Epithelial cell of prostate (primary cell): ENCODE measurements at places on chromosomes 7 and 10.

DNA sequence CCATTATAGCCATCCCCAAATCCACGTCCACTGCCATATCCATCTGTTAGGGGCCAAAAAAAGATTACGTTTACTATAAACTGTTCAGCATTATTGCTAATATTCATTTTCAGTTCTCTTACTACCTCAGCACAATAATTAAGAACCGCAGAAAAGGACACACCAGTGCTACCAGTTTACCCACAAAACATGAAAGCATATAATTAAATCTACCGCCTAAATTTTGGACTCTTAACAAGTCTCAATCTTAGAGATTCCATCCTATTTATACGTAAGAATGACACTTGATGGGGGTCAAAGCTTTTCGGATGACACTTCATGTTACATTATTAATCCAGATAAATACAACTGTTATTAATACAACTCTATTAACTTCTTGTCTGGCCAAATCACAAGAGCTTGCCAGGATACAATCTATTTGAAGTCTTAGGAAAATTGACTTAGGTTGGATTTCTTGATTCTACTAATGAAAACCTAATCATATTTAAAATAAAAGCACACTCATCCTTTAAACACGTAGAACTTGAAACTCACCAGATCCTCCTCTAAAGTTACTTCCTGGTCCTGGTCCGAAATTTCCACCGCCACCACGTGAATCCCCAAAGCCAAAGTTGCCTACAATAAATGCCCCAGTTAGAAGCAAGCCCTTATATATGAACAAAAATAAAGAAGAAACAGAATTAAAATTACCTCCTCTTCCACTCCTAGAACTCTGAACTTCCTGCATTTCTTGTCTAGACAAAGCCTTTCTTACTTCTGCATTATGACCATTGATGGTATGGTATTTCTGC lies 4.5 kb downstream of the HNRNPA2B1 start:
- no peak for DNase-seq

DNA sequence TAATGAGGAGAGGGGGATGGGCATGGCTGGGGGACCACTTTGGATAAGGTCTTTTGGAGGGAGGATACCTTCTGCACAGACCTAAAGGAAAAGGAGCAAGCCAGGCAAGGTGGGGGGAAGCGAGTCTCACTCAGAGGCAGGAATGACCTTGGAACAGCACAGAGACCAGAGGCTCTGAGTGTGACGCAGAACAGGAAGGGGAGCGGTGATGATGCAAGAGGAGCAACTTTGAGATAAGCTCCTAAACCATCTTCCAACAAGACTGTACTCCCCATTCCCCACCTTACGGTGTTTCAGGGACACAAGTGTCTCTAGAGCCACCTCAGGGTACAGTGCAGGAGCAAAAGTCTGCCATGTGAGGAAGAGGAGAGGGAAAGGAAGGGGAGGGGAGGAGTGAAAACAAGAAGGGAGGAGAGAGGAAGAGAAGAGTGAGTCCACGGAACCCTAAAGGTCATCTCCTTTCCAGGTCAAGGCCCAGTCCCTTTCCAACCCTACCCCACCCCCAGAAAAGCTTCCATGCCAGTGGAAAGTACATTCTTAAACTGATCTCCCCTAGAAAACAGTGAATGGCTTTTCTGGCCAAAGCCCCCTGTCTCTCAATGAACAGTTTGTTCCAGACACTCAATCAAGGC lies 54.1 kb downstream of the JAZF1 start:
- DNase-seq: no peak

- DNase-seq: no peak
Observed at GRCh38 chr7:36532981-36533499, 143.4 kb downstream of the ANLN start.

GRCh38 chr10:71463111-71463510 lies 66.4 kb downstream of the CDH23 start:
- no peak for DNase-seq

GRCh38 chr7:97871659-97872024 lies 566 bp downstream of the ASNS start:
- no peak for DNase-seq

- DNase-seq: no peak
Observed at GRCh38 chr10:118955531-118955930, 74.0 kb upstream of the NANOS1 start.

GRCh38 chr10:3898821-3899220 lies 113.8 kb upstream of the KLF6 start:
- peak; percentile 97 for DNase-seq

DNA sequence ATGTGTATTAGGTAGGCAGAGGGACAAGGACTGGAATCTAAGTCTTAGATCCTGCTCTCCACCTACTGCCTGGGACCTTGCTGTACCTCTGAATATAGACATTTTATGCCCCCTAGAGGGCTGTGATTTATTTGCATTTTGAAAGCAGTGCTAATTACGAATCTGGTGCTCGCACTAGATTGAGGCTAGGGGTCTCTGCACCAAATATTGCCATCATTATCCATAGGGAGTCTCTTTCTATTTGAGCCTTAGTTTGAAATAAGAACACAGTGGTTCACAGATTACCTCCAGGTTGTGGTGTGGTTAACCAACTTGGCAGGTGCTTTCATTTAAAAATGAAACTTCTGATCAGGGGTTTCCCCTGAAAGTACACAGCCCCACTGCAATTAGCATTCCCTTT lies 41.8 kb downstream of the CNNM1 start:
- no peak for DNase-seq

DNA sequence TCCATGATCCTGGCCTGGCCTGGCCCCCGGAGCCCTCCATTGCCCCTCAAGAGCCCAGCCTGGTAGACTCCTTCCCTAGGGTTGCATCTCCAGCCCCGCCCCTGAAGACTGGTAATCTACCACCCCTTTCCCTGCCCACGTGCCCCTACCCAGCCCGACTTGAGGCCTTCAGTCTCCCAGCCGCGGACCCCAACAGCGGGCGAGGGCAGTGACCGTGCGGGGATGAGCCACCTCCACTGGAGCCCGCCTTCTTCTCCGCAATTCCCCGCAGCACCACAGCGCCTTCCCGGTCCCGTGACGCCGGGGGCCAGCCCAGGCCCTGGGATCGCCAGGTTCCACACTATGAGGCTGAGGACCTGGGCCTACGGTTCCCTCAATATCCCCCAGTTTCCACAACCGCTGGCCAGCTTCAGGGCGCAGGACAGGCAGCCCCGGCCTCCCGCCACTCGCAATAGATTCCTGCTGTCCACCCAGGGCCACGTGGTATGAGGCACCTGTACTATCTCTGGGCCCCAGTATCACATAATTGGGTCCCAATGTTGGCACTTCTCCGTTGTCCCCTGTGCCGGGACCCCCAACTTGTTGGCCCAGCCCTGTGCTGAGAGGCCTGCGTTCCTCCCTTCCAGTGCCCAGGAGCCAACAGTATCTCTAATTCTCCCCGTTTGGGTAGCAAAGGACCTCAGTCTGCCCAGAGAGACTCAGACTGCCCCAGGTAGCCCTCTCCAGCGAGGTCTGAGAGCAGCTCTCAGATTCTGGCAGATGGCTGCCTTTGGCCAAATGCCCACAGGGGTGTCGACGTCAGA lies 1.1 kb upstream of the GPRIN2 start:
- DNase-seq: no peak

DNA sequence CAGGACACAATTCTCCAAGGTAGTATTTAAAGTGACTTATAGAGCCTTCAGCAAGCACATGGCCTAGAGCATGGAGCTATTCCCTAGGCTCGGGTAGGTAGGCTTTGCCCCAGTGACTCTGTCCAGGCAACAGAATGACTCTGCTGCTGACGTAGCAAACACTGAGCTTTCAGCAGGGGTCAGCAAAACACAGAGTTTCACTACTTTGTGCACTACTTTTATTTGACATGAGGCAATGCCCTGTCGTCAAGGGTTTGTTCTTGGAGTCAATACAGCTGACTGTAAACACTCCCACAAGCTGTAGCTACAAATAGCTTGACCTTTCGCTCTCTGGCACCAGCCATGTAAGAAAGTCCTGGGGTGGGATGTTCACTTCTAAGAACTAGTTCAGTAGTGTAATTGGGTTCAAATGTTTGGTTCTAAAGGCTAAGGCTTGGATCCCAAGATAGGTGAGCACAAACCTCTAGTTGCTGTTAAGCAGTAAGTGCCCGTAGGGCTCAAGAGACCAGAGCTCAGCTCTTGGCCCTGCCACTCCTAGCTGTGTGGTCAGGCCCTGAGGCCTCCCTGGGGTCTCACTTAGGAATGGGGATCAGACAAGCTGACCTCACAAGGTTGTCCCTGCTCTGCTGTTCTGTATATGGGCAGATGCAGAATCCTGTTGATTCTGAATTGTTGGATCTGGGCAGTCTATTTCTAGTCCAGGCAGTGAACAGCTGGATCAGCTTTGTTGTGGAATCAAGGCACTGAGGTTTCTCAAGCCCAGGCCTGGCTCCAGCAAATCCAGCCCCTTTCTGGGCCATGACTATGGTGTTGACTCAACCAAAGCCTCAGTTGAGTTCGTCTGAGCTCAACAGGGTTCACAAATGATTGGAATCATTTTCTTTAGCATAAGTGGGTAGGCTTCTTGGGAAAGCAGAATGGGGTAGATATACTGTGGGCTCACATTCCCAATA lies 10.7 kb downstream of the NODAL start:
- DNase-seq: no peak

DNA sequence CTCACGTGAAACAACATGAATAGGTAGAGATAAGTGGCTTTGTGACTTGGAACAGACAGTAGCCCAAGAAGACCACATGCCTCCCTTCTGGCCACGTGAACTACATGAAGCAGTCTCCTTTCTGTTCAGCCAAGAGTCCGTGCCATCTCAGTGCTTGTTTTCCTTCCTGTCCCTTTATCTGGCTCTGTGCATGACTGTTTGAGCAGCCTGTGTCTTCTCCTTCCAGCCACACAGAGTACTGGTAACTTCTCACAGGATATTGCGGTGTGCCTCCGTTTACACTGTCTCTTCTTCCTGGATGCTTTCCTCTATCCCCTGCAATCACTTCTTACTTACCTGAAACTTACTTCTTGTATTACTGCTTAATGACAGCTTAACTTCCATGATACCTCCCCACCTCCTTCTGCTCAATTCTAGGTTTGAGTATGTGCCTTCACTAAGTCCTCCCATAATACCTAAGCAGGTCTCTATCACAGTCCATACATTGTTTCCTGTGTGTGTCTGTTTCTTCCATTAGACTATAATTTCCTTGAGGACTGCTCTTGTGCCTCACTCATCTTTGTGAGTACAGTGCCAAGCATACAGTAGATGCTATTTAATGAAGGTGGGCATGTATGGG lies 748.7 kb downstream of the AUTS2 start:
- no peak for DNase-seq

DNA sequence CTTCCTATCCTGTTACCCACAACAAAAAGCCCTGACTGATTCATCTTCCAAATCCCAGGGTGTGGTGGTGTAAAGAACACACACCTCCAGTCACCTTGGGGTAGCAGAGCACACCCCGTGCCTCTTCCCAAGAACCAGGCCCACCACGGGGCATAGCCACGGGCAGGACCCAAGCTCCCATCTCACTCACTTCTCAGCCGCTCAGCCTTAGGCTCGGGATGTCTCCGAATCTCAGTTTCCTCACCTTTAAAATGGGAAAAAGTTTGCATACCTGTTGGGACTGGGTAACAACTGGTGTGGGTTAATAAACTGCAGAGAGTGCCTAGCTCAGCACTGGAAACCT lies 139.0 kb downstream of the FGFR2 start:
- DNase-seq: no peak

DNA sequence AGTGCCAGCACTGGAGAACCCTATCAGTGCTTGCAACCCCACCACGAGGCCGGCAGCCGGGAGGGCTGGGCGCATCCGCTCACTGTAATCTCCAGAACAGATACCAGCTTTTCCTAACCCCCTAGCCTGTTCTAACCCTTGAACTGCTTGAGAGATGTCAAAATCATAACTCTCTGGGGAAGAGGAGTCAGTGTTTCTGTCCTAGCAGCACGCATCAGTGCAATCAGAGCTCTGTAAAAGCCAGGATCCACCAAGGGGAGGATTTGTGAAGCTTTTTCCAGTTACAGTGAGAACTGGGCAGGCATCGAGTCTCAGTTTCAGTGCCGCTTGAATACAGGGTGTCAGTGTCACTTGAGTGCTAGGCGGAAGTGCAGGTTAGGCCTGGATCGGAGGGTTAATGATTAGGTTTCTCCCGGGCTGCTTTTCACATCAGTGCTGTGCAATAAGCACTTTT lies 104.5 kb upstream of the INSYN2A start:
- DNase-seq: no peak

DNA sequence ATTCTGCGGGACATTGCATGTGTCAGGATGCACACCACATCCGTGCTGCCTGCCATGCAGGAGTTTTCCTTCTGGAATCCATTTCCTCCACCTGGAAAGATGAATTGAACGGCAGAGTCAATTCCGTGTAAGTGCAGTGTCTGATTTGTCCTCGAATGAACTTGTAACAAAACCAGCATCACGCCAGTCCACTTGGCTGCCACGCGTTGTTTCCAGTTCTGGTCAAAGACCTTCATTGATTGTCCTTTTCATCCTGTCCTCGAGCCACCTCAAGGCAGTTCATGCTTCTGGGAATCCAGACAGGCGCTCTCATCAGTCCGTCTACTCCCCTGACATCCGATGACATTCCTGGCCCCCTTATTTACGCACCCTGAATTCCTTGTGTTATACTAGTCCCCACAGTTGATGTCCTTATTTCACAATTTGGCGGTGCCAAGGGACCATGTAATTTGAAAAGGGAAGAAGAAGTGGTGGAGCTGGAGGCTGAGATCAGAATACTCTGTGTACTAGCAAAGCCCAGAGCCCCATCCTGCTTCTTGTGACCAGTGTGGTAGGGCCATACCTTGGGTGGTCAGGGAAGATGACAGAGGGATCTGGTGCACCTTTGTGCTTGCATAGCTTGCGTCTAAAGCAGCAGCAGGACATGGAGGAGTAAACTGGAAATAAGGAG lies 502.2 kb downstream of the PLXNA4 start:
- no peak for DNase-seq

GRCh38 chr10:49488056-49488717 lies 50.7 kb downstream of the ERCC6 start:
- no peak for DNase-seq

- DNase-seq: no peak
Observed at GRCh38 chr10:76404531-76404930, 973.1 kb downstream of the LRMDA start.

- no peak for DNase-seq
Observed at GRCh38 chr7:1952169-1952760, 280.5 kb downstream of the MAD1L1 start.

DNA sequence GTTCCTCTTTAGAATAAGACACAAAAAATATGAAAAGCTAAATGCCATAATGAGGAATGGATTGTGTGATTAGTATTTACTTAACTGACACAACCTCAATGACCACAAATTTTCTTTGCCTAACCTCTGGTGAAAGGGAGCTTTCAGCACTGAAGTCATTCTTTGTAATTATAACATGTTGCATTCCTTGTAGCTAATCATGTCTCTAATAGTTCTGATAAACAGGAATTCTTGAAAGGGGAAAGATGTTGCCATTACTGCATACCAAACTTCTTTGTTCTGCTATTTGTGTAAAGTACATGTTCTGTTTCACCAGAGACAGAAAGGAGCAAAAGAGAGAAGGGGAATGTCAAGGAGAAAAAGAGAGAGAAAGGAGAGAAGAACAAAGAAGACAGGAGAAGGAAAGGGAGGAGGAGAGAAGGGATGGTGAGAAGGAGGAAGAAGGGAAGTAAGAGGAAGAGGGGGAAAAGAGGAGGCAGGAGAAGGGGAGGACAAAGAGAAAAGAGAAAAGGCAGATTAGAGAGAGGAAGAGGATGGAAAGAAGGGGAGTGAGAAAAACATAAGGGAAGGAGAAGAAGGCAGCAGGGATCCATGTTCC lies 120.9 kb downstream of the SEMA3D start:
- no peak for DNase-seq

GRCh38 chr7:133297093-133297492 lies 44.2 kb downstream of the EXOC4 start:
- DNase-seq: no peak
